Left cardiac atrium (tissue), 4 donors: ENCODE measurements at places on chromosomes 12 and 14. TPM values are rescaled to one million over a fixed set of nuclear protein-coding genes. Genes with fewer than 3 reads are reported as not detected.
A peak's percentile ranks its signal among the peaks of the same experiment; 100 is the strongest.

GRCh38 chr14:72850360-72850759 is 43.5 kb downstream of the DPF3 start:
- DNase-seq: no peak

DNA sequence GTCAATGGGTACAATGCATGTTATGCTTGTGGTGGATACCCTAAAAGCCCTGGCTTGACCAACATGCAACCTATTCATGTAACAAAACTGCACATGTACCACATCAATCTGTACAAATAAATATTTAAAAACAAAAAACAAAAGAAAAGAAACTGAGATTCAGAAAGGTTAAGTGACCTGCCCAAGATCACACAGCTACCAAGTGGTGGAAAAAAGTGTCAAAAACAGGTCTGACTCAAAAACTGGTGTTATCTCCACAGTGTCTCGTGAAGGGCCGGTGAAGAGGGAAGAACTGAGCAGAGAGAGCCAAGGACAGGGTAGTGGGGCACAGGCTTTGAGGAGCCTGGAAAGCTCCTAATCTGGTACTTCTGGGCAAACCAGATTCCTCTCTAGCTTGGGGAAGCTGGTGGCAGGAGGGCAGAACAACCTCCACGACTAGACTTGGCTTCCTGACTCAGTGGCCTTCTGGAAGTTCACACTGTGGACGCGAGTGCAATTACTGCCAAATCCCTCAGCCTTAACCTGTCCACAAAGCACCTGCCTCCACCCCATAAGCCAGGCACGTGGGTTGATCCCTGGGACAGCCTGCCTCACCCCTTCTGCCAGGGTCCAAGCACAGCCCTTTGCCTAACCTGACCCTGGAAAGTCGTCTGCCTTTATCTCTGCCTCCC is 15.6 kb downstream of the ZBTB39 start:
- DNase-seq: no peak

- DNase-seq: no peak
Measured at GRCh38 chr12:2561367-2561766, 233.4 kb upstream of the FKBP4 start.

The LRRC10 gene
- total RNA-seq: 19.6 TPM

The B4GALNT3 gene
- 22.1 TPM for total RNA-seq

- no peak for DNase-seq
Measured at GRCh38 chr12:53211476-53212381, 4.7 kb upstream of the ITGB7 start.

The LTBR gene
- total RNA-seq: 66.6 TPM

- no peak for DNase-seq
Measured at GRCh38 chr14:50347521-50347920, 35.4 kb downstream of the DMAC2L start.

The VWF gene
- total RNA-seq: 483 TPM

- DNase-seq: no peak
Measured at GRCh38 chr12:114185036-114185435, 218.9 kb upstream of the RBM19 start.

The DENR gene
- total RNA-seq: 22.9 TPM

DNA sequence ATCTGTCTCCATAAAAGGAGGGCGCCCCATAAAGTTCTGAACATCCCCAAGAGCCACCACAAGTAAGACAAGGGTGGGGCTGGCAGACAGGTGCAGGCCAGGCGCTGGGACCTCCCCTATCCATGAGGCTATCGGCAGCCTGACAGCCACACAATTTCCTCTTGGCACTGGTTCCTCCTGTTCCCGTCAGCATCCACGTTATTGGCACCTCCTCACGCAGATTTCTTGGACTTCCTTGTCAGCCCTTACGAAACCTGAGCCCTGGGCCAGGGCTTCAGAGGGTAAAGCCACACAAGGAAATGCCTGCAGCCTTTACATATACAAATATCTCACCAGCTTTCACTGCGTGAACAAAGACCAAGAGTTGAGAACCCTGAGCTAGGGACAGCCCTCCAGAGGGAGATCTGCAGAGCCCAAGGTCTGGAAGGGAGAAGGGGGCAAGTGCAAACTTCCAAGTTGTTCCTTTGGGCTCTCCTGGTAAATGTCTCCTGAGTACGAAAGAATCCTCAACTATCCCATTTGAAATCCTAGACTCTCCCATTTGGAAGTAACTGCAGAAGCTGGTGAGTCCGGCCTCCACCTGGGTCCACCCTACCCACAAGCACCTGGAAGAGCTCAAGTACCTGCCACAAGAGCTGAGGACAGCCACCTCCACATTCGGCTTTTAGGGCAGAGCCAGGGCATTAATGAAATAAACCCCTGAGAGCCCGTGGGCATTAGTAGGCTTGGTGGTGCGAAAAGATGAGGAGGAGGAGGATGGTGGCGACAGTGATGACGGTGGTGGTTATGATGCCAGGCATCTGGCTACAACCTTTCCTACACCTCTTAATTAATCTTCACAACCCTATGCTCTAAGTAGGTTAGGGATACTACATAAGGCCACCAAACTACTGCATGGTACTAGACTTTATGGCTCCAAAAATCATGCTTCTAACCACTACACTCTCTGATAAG is 5.5 kb upstream of the TC2N start:
- peak; percentile 83 for DNase-seq

The MFAP5 gene
- 120 TPM for total RNA-seq

The KCNA5 gene
- total RNA-seq: 70.3 TPM

DNA sequence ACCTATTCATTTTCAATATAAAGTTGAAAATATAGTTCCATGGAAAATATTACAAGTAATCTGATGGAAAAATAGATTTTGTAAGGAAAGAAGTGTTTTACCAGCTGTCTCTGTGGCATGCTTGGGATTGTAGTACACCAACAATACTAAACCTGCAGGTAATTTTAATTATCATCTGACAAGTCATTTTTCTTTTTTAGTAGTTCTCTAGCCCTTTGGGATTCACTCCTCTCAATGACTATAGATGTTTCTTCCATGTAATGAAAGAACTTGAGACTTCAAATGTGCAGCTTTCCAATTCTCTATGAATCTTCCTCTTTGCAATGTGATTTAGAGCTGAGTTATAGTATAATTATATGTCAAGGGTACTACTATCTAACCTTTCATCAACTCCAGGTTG is 14.7 kb upstream of the LIN7A start:
- DNase-seq: no peak

The TRPV4 gene
- 1.0 TPM for total RNA-seq

DNA sequence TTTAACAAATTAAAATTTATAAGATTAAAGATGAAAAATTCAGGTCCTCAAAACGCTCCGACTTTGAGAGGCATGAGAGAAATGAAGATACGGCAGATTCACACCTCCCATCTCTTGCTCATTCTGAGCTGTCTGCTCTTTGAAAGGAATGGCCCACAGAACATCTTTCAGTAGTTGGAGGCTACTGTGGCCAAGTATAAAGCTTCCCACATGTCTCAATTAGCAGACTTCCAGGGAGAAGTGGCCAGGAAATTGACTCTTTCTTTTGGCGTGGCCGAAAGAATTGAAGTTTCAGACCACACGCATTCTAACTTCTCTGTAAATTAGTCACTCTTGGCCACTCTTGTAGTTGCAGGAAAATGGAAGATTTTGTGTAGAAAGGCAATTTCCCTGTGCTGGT is 129.2 kb downstream of the DIP2B start:
- no peak for DNase-seq
